Stimulated activated CD4-positive, alpha-beta T cell treated with anti-CD3 and anti-CD28 coated beads, Interleukin-1b, Interleukin-23, amount 100 ng/mL, for 1 hour (primary cell): ENCODE measurements at places on chromosomes 13 and 19.

DNA sequence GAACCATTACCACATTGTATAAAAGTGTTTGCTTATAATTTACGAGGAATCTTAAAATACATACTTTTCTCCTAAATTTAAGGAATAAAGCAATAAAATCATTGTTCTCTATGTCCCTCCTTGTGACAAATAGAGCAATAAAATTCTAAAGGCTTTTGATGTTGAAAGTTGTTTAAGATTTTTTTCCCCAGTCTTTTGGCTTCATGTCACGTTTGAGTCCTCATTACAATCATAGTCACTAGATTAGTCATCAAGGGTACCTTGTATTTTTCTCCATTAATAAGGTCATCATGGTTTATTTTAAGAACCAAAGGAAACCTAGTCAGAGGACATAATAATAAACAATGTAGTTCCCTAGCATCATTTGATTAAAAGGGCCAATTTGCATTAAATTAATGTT is 3.2 kb downstream of the WBP4 start:
- DNase-seq, result no peak

DNA sequence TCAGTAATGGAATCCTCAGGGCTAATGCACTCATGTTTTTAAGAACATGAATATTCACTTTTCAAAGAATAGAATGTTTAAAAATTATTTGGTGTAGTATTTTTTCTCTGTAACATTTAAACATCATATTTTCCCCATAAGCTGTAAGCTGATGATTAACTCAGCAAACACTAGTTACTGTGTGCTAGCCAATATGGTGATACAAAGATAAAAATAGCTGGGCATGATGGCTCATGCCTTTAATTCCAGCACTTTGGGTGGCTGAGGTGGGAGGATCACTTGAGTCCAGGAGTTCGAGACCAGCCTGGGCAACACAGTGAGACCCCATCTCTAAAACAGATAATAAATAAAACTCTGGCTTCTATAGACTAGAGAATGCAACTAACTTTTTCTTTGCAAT is 13.2 kb downstream of the RNF17 start:
- DNase-seq, result no peak

- no peak for DNase-seq
Measured at GRCh38 chr13:90838317-90838960, 509.0 kb upstream of the MIR17HG start.

DNA sequence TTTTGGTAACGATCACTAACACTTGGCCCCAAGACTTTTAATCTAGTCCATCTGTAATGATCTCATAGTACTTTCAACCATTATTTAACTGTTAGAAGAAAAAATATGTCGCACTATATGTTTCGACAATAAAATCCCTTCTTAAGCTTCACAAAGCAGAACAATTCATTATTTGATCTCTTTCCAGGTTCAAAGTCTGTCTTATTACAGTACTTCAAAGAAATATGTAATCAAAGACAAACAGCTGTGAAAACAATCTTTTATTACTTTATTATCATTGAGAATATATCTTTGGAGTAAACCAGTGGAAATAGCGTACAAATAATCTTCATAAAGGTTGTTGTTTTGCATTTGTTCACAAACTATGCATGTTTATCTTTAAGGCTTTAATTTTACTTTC is 93.5 kb downstream of the DACH1 start:
- DNase-seq, result no peak

DNA sequence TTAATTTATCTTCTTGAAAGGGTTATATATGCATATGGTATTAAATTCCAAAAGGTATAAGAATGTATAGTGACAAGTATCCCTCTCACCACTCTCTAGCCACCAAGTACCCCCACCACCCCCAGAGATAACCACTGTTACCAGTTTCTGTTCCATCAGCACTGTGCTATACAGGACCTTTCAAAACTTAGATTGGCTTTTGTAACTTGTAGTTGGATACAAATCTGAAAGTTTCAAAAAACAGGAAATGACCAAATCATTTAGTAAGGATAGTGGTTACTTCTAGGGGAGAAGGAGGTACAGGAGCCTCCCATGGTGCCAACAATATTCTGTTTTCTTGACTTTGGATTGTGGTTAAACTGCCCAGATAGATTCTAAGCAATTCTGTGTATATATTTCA is 56.7 kb downstream of the AKAP11 start:
- no peak for DNase-seq

- DNase-seq, result no peak
Measured at GRCh38 chr19:41821003-41821735, 23.3 kb downstream of the LYPD4 start.

GRCh38 chr13:23561261-23561660 is 9.0 kb upstream of the TNFRSF19 start:
- DNase-seq, result no peak

- DNase-seq, result no peak
Measured at GRCh38 chr19:45591004-45591637, 6.5 kb upstream of the OPA3 start.

GRCh38 chr13:43686557-43686956 is 100.2 kb downstream of the ENOX1 start:
- DNase-seq, result no peak

DNA sequence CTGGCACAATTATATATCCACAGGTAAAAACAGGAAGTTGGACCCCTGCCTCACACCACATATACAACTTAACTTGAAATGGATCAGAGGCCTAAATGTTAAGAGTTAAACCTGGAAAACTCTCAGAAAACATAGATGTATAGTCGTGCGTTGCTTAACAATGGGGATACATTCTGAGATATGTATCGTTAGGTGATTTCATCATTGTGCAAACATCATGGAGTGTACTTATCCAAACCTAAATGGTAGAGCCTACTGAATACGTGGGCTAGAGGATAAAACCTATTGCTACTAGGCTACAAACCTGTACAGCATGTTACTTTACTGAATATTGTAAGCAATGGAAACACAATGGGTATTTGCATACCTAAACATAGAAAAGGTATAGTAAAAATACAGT is 14.8 kb upstream of the CALM3 start:
- DNase-seq, result no peak

GRCh38 chr13:41550276-41550675 is 92.9 kb downstream of the RGCC start:
- no peak for DNase-seq

GRCh38 chr19:6279620-6279930 is 200 bp downstream of the MLLT1 start:
- no peak for DNase-seq

GRCh38 chr19:45408830-45409556 is 2.5 kb downstream of the POLR1G start:
- DNase-seq, result no peak

DNA sequence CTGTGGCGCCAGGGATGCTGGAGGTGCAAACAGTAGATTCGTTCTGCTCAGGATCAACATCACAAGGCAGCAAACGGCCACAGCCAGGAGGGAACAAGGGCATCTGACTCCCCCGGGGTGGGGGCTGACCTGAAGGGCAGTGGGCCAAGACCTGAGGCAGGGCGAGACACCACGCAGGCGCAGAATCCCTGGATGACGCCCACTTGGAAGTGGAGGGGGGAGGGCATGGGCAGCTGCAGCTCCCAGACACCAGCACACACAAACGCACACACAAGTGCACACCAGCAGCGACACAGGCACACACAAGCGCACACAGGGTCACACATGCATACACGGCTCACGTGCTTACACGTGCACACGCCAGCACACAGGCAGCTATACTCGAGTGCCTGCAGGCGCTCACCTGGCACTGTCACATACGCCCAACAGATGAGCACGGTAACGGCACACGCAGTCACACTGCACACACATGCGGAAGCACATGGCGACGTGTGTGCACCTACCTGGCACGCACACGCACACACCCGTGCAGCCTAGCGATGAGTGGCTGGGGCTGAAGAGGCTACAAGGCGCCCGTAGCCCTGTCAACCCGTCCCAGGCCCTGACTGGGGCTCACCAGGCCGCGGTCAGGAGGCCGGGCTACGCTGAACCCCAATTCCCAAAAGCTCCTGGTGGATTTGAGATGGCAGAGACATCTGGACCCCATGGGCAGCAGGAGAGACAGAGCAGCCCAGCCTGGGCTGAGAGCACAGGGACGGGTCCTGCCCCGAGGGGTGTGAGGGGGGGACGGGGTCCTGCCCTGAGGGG is 5.5 kb downstream of the C2CD4C start:
- no peak for DNase-seq

DNA sequence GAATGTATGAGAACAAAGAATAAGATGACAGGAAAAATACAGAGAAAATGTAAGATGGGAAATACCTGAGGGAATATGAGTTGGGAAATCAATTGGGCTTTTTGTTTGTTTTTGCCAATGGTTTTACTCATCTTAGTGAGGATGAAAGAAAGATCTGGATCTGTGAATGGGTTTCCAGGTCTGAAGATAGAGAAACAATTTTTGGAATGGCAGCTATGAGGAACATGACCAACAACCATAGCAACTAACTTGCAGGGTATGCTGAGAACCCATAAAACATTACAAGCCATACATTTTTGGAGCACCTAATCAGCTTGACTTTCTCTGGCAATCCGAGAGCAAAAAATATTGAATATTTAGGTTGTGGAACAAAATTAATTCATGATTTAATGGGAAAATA is 290.0 kb downstream of the KCTD12 start:
- DNase-seq, result no peak

GRCh38 chr13:93243375-93244063 is 16.9 kb downstream of the GPC6 start:
- DNase-seq, result no peak

GRCh38 chr13:33202644-33203169 is 82.8 kb downstream of the STARD13 start:
- DNase-seq, result no peak

GRCh38 chr19:41206456-41206855 is 12.6 kb upstream of the AXL start:
- DNase-seq, result no peak

GRCh38 chr13:50762969-50763567 is 80.4 kb downstream of the DLEU7 start:
- no peak for DNase-seq

GRCh38 chr19:13315495-13315894 is 165.3 kb downstream of the IER2 start:
- DNase-seq, result no peak

GRCh38 chr13:113423520-113424163 is 29.6 kb downstream of the ADPRHL1 start:
- no peak for DNase-seq

DNA sequence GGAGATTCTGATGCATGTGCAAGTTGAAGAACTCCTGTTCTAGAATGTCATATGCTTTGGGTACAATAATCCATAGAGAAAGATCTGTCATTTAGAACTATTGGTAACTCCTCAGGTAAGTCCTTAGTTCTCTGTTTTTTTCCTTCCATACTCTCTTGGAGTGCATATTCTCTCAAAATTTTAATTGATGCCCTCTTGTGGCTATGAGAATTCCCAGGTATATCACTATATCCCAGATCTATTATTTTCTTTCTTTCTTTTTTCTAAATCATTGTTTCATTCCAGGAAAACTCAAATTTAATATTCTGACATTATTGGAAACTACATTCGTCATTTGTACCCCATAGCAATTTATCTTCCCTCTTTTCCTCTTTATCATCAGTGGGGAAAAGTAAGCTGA is 485.4 kb downstream of the KLF5 start:
- DNase-seq, result no peak

DNA sequence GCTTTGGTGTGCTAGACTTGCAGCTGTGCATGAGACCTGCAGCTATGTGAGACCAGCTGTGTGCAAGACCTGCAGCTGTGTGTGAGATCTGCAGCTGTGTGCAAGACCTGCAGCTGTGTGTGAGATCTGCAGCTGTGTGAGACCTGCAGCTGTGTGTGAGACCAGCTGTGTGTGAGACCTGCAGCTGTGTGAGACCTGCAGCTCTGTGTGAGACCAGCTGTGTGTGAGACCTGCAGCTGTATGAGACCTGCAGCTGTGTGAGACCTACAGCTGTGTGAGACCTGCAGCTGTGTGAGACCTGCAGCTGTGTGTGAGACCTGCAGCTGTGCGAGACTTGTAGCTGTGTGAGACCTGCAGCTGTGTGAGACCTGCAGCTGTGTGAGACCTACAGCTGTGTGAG is 6.7 kb upstream of the DCUN1D2 start:
- DNase-seq, result no peak

DNA sequence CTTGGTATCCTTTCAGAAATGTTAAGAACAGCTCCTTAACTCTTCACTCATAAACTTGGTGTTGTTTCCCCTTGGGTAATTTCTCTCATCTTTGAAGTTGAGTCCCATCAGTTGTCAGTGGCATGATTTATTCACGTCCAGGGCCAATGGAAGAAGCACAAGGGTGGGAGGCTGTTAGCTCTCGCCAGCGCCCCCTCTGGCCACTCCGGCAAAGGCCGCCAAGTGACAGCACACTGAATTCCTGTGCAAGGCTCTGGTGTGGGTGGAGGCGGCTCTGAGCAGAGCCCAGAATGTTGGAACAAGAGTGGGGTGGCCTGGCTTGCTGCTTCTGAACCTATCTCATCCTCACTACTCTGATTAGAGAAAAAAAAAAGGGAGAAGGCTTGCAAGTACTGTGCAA is 13.1 kb upstream of the MEDAG start:
- no peak for DNase-seq

GRCh38 chr19:50717026-50717723 is 2.4 kb downstream of the SHANK1 start:
- no peak for DNase-seq

GRCh38 chr19:54420383-54421168 is 5.3 kb downstream of the TTYH1 start:
- no peak for DNase-seq

- no peak for DNase-seq
Measured at GRCh38 chr19:45999653-46000121, 4.4 kb downstream of the CCDC61 start.

- no peak for DNase-seq
Measured at GRCh38 chr13:78786459-78786858, 127.5 kb upstream of the OBI1 start.

DNA sequence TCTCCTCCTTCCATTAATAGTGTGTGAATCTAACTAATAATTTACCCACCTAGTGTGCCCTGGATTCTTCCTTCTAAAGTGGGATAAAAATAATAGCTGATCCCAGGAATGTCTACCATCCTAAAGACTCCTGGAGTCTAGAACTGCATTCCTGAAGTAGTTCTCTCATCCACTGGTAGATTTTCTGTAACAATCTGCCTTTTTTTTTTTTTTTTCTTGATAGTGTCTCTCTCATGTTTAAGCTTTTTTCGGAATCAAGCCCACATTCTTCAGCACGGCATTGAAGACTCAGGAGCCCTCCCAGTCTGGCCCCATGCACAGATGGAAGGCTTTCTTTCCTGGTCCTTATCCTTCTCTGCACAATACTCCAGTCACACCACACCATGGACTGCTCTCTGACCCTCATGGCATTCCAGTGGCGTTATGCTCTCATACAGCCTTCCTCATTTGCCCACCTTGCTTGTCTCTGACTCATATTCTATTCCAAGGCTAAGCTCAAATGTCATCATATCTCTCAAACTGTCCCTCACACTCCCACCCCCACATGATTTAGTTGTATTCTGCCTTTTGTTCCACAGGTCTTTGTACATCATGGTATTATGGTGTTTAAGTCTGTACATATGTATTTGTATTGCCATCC is 68.7 kb upstream of the FRY start:
- DNase-seq, result no peak

- no peak for DNase-seq
Measured at GRCh38 chr13:99144306-99144705, 56.3 kb upstream of the UBAC2 start.

GRCh38 chr13:35530147-35530546 is 53.7 kb upstream of the MAB21L1 start:
- no peak for DNase-seq
